NCI-H1092 (cell line): ENCODE measurements at places on chromosomes 6 and 20.

DNA sequence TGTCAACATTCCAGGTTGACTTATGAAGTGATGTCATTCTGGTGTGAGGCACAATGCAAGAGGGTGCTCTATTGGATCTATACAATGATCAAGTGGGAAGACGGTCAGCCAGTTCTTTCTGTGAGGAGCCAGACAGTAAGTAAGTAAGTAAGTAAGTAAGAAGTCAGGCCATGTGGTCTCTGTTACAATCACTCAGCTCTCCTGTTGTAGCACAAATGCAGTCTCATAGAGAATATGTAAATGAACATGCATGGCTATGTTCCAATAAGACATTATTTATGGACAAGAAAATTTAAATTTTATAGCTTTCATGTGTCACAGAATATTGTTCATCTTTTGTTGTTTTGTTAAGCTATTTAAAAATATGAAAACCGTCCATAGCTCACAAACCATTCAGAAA lies 399.7 kb downstream of the BTBD3 start:
- no peak for DNase-seq

DNA sequence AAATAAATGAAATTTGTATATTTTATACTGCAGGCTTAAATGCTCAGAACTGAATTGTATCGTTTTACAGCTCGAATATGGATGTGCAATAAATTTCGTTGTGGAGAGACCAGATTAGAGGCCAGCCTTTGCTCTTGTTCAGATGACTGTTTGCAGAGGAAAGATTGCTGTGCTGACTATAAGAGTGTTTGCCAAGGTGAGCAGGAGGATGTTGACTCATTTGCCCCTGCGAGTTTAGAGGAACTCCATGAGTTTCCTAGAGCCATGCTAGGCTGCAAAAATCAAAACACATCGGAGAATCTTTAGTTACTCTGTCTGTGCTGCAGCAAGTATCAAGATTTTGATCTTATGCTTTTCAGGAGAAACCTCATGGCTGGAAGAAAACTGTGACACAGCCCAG lies 15.4 kb downstream of the ENPP3 start:
- no peak for DNase-seq

DNA sequence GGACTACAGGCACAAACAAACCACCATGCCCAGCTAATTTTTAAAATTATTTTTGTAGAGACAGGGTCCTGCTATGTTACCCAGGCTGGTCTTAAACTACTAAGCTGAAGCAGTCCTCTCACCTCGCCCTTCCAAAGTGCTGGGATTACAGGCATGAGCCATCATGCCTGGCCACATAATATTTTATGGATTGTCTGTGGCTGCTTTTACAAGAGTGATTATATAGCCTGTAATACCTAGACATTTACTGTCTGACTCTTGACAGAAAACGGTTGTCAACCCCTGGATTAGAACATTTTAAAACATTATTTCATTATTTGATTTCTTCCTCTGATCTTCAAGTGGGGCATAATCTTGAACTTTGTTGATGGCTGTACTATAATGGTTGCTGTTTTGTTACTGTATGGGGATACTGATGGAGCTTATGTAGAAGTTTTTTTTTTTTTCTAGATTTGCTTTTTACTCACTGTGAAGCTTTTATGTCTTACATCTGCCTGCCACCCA lies 14.3 kb downstream of the PARD6B start:
- no peak for DNase-seq

DNA sequence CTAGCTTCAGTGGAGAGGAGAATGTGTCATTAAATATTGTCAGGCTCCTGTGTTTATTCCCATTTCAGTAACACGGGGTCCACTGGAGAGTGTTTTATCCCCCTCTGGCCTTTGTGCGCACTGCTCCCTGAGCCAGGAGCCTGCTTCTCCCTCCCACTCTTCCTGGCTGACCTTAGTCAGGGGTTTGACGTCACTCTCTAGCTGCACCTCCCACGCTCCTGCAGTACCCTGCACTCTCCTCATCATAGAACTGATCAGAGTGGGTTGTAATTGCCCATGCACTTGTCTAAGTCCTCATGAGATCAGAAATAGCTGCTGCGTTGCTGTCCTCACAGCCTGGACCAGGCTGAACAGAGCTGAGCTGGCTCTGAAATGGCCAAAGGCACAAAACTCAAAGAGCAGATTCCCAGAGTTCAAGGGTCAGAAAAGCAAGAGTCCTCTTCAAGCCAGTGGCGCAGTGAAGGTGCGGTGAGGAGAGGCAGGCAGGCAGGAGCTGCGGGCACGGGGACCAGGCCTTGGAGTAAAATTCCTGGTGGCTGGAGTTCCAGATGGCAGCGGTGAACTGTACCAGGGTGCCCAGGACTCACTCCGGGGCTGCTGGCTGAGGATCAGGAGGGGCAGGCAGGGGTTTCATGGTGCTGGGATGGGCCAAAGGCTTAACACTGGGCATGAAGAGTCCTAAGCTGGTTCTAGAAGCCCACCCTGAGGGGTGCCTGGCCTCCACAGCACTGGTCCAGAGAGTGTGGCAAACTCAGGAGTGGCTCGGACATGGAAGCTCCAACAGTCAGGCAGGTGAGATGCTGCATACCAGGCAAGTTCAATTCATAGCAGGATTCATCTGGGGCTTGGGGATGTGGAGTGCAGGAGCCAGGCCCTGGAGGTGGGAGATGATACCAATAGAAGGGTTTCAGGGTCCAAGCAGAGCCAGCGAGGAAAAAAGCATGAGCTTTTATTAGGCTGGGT lies 170.9 kb downstream of the SCP2D1 start:
- DNase-seq: peak; percentile 53

DNA sequence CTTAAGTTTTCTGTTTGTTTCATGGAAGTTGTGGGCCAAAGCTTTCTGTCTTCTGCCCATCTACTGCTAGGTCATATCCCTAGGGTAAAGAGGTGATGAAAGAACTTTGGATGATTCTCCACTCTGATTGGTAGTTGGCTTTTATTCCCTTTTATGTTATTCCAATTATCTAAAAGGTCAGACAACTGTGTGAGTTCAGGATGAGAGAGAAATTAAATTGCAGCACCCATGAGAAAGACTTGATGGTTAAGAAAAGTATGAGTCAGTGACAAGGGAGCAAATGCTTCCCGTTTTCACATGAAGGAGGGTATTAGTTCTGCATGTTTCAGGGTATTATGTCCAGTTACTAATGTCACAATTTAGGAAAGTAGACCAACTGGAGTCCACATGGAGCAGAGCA lies 136.3 kb downstream of the CD109 start:
- DNase-seq: no peak

- DNase-seq: no peak
Observed at GRCh38 chr6:109253366-109253765, 128.9 kb downstream of the CD164 start.

GRCh38 chr6:38570750-38571149 lies 69.0 kb downstream of the BTBD9 start:
- DNase-seq: no peak

- DNase-seq: no peak
Observed at GRCh38 chr20:1895674-1896483, 672 bp downstream of the SIRPA start.

DNA sequence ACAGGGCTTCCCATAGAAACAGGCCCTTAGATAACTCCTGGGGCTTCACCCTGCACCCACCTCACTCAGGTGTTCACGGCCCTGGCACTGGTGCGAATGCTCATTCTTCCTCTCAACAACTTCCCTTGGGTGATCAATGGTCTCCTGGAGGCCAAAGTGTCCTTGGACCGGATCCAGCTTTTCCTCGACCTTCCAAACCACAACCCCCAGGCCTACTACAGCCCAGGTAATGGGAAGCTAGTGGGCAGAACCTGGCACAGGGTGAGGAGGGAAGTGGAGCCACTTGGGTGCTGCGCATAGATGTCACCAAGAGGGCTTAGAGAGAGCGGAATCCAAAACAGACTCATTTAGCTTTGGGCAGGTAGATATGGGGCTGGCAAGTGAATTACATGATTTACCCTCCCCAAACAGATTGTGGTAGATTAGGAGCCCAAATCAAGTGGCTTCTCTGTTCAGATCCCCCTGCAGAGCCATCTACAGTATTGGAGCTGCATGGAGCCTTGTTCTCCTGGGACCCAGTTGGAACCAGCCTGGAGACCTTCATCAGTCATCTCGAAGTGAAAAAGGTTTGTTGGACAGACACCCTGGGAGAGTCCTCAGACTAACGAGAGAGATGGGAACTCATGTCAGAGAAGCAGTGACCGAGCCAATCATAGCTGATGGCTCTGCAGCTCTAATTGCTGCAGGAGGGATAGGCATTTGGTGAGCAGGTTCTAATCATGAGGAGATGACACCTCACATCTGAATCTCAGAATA lies 8.5 kb downstream of the ABCC10 start:
- DNase-seq: no peak

DNA sequence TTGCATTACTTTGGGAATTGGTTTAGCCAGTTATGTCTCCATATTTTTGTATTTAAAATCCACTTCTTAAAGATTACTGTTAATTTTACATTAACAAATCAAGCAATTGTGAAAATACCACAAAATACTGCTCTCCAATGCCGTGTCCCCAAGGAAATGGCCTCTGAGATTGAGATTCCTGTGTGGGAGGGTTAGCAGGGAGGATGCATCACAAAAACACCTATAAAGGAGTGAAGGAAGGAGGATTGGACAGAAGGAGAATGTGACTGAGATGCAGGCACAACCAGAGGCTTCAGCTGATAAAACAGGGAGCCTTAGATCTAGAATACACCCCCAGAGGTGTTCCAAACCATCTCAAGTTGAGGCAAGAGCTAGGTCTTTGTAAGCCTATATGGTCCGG lies 34.2 kb upstream of the NKAIN2 start:
- DNase-seq: no peak

- no peak for DNase-seq
Observed at GRCh38 chr20:62740286-62741141, 31.9 kb downstream of the NTSR1 start.

DNA sequence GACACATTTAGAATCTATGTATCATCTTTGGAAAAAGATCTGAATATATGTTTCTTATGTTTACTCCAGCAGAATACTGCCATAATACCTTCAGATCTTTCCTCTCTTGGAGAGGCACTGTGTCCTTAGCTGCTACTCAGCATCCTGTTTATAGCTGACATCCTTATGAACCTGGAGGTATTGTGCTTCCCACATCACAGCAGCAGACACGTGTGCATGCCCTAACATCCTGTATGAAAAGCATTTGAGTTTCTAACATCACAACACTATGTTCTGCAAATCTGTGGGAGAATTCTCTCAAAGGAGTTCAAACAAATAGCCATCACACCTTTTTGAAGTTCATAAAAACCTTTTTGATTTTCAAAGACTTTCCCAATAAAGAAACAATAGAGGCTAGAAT lies 216.0 kb downstream of the GJA1 start:
- DNase-seq: no peak

- no peak for DNase-seq
Observed at GRCh38 chr20:3398681-3399252, 8.7 kb downstream of the DNAAF9 start.

GRCh38 chr6:141309295-141309694 lies 823.4 kb upstream of the GJE1 start:
- DNase-seq: no peak

- no peak for DNase-seq
Observed at GRCh38 chr20:8260837-8261251, 128.8 kb downstream of the PLCB1 start.

DNA sequence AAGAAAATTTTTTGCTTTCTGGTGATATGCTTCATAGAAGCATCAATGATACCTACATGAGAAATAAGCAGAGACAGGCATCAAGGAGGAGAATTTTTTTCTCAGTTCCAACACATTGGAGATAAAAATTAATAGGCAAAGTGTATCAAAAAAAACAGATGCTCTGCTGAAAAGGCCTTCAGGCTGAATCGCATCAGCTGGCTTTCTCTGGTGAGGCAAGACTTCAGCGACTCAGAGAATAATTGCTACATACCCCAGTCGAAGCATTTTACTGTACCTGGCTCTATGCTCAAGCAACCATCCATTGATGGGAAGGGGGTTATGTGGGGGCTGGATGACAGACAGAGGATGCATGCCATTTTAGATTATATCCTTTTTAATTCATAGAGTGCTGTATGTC lies 415.1 kb downstream of the TFAP2A start:
- DNase-seq: no peak

DNA sequence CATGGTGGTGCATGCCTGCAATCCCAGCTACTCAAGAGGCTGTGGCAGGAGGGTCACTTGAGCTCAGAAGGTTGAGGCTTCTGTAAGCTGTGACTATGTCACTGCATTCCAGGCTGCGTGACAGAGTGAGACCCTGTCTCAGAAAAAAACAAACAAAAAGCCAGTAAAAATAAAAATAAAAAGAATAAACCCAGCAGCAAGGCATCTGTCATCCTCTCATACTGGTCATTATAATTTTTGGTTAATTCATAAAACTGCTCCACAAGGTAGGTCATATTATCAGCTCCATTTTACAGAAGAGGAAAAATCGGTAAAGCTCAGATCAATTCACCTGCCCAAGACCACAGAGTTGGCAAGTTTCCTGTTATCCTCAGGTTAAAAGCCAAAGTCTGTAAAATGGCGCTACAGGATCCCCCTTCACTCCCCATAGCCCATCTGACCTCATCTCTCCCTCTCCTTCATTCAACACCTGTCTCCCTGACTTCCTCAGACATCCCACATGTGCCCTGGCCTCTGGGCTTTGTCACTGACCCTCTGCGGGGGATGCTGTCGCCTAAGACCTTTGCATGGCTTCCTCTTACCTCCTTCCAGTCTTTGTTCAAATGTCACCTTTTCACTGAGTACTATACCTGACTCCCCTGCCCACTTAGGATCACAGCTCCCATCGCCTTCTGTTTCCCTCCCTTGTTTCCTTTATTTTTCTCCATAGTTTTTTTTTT lies 213.2 kb upstream of the ZNF217 start:
- no peak for DNase-seq

DNA sequence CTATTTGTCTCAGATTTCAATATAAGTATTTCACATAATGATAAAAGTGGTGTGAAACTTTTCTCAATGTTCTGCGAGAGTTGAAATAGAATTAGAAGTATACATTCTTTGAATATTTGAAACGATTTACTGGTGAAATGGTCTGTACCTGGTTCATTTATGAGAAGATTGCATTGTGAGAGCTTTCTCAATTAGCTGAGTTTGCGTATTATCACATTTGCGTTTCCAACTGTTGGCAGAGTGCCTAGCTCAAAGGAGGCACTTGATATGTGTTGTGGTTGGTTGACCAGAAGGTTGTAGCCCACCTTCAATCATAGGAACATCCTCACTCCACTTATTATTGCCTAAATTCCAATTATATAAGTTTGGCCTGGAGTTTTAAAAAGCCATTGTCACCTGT lies 58.8 kb upstream of the EXOC2 start:
- no peak for DNase-seq

- peak; percentile 31 for DNase-seq
Observed at GRCh38 chr6:36851149-36851614, 11.9 kb upstream of the CPNE5 start.

DNA sequence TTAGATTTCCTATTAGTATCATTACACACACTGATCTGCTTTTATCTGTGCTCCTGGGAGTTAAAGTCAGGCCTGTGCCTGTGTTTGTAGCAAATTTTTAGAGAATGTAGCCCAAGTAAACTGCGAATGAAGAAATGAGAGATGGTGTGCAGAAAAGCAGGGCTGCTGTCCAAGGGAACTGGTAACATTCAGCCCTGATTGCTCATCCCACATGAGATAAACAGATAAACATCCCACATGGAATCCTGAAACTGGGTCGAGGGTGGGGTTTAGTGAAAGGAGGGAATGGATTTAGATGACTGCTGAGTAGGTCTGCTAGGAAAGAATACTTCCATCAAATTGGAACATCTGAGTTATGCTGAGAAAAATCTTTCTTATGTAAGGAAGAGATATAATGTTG lies 69.1 kb downstream of the GRIK2 start:
- DNase-seq: no peak
